ENCODE measurements at places on chromosomes 5 and 9.

DNA sequence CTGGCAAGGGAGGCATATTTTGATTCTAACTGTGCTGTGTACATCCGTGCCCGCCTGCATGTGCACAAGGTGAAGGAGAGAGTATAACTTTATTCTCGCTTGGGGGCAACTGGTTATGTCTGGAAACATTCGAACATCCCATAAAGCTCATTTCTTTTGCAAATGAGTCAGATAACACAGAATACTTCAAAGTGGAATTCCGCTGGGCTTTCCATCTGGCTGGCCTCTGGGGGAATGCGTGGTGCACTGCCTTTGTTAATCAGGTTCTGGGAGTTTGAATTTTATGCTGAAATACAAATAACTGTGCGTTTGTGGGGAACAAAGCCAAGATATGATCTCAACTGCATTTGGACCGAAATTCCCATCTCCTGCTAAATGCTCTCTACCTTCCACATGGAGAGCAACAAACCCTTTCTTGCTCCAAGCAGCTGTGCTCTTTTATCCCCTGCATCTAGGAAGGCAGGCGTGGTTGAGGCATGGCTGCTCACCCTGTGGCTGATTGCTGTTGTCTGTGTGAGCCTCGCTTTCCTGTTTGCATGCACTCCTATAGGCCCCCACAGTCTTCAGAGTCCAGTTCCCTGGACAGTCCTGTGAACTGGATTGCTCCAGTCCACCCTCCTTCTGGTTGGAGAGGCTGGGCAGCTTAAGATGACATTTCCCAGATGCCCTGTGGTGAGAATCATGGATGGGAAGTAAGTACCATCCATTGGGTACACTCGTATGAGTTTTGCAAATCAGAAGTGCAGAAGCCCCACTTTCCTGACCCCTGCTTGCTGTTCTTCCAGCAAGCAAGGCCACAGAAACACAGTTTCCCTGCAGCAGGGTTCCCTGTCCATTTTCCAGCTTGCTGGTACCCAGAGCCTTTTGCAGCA is 82.9 kb upstream of the ALDH1B1 start:
- DNase-seq, result no peak

- no peak for DNase-seq
Measured at GRCh38 chr9:14797435-14797834, 74.9 kb upstream of the CER1 start.

GRCh38 chr9:126389992-126390391 is 63.4 kb downstream of the MVB12B start:
- no peak for DNase-seq

GRCh38 chr9:137032858-137033257 is 970 bp upstream of the FUT7 start:
- no peak for DNase-seq

- DNase-seq, result no peak
Measured at GRCh38 chr9:104456831-104457230, 47.2 kb upstream of the OR13F1 start.

DNA sequence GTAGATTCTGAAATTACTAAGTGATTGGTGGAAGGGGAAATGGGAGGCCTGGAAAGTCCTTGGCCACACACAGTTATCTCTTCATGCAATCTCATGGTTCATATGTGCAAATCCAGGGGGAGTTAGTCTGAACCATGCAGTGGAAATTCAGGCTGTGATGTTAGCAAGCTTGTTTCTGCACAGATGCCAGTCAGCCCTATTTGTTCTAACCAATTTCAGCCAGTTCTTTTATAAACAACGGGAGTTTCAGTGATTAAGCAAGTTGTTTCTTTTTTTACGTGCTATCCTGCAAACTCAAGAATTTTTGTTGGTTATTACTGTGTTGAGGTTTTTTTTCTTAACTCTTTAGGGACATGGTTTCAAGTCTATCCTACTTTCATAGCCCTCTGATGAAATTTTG is 298.0 kb downstream of the FER start:
- DNase-seq, result no peak
